ENCODE measurements at places on chromosomes 5 and 9. TPM values are rescaled to one million over a fixed set of nuclear protein-coding genes. Genes with fewer than 3 reads are reported as not detected.

- no peak for DNase-seq
- H3K4me3 ChIP-seq = no peak overlapping the region
- H3K36me3 ChIP-seq = no peaks in the 10 kb centered on the region
- no peak overlapping the region for H3K27ac ChIP-seq
- H3K4me1 ChIP-seq = no peaks in the 10 kb centered on the region
These were observed 78.7 kb downstream of the GAS1 start for GRCh38 chr9:86868616-86869015.

DNA sequence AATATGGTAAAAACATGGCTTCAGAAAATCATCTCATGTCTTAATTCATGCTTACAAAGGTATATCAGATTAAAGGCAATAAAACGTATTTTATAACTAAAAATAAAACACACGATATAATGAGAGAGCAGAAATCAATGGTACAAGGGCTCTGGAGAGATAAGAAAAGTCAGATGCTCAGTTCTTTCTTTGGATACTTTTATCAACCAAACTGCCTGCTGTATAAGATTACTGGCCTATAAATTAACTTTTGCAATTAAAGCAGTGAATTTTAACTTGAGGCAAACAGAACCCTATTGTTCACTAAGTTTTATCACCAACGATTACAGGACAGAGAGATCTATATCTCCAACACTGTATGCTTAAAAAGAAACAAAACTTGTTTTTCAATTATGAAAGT is 42.1 kb upstream of the HNRNPA0 start:
- DNase-seq = no peak
- no peaks in the 10 kb centered on the region for H3K36me3 ChIP-seq
- H3K4me3 ChIP-seq = no peak overlapping the region

DNA sequence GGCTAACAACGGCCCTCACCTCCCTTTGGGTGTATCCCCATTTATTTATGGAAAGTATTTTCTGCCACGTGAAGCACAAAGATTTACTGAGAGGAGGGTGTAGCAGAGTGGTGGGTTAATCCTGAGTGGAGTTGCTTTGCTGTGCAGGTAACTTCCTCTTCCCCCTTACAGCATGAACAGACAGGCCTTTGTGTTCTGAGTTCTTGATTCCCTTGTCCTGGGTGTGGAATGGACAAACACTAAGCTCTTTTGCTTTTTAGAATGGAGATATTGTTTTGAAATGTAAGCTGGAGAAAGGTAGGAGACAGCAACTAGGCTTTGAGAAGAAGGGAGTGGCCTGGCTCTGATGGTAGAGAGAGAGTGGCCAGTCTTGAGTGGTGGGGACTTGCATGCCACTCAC is 17.1 kb upstream of the GLRX start:
- peaks cover 80% of the 10 kb centered on the region for H3K4me1 ChIP-seq
- H3K36me3 ChIP-seq = no peaks in the 10 kb centered on the region
- DNase-seq = no peak
- H3K27me3 ChIP-seq = no peaks in the 10 kb centered on the region
- H3K27ac ChIP-seq = peak overlapping the region; percentile 85
- no peak overlapping the region for H3K4me3 ChIP-seq

- no peak for DNase-seq
- H3K27ac ChIP-seq = no peak overlapping the region
- no peak overlapping the region for H3K4me3 ChIP-seq
- H3K36me3 ChIP-seq = no peaks in the 10 kb centered on the region
- H3K27me3 ChIP-seq = no peaks in the 10 kb centered on the region
These were observed 210.2 kb upstream of the TRPM3 start for GRCh38 chr9:71331603-71332002.

DNA sequence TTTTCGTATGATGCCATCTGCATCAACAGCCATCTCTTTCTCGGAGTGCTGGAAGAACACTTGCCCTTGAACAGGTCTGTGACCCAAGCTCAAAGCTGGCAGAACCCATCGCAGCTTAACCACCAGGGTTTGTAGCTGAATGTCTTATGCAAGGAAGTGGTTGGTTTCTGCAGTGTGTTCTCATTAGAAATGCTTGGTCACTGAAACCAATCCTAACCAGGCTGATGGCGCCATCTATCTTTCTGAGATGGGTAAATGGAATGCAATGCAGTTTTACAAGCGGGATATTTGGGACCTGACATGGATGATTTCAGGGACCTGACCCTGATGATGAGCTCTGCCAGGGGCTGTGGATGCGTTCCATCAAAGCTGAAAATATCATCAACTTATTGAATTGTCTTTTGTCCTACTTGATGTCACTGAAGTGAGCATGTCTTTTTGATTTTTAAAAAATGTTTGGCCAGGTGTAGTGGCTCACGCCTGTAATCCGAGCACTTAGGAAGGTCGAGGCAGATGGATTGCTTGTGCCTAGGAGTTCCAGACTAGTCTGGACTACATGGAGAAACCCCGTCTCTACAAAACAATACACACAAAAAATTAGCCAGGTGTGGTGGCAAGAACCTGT is 28.7 kb downstream of the DMRT3 start:
- no peaks in the 10 kb centered on the region for H3K36me3 ChIP-seq
- no peak overlapping the region for H3K27ac ChIP-seq
- H3K4me1 ChIP-seq = no peaks in the 10 kb centered on the region
- no peak for DNase-seq

- H3K4me3 ChIP-seq = no peak overlapping the region
- no peak for DNase-seq
- H3K36me3 ChIP-seq = no peaks in the 10 kb centered on the region
These were observed 75.4 kb upstream of the MAP3K1 start for GRCh38 chr5:56739990-56740389.

GRCh38 chr9:107759009-107759822 is 269.6 kb upstream of the KLF4 start:
- no peak for DNase-seq
- peaks cover 27% of the 10 kb centered on the region for H3K4me1 ChIP-seq
- H3K36me3 ChIP-seq = no peaks in the 10 kb centered on the region
- H3K27me3 ChIP-seq = no peaks in the 10 kb centered on the region

GRCh38 chr5:131514316-131515283 is 120.4 kb downstream of the RAPGEF6 start:
- no peak for DNase-seq
- no peaks in the 10 kb centered on the region for H3K27me3 ChIP-seq
- peak overlapping the region; percentile 60 for H3K27ac ChIP-seq
- H3K36me3 ChIP-seq = peaks cover 14% of the 10 kb centered on the region
- no peaks in the 10 kb centered on the region for H3K4me1 ChIP-seq

- no peak overlapping the region for H3K4me3 ChIP-seq
- H3K27ac ChIP-seq = no peak overlapping the region
- H3K27me3 ChIP-seq = no peaks in the 10 kb centered on the region
- no peaks in the 10 kb centered on the region for H3K36me3 ChIP-seq
- no peaks in the 10 kb centered on the region for H3K4me1 ChIP-seq
These were observed 270.7 kb upstream of the PAPPA start for GRCh38 chr9:115882911-115883310.

- no peak overlapping the region for H3K4me3 ChIP-seq
- no peaks in the 10 kb centered on the region for H3K4me1 ChIP-seq
These were observed 62.1 kb downstream of the ZSWIM6 start for GRCh38 chr5:61394078-61394704.

DNA sequence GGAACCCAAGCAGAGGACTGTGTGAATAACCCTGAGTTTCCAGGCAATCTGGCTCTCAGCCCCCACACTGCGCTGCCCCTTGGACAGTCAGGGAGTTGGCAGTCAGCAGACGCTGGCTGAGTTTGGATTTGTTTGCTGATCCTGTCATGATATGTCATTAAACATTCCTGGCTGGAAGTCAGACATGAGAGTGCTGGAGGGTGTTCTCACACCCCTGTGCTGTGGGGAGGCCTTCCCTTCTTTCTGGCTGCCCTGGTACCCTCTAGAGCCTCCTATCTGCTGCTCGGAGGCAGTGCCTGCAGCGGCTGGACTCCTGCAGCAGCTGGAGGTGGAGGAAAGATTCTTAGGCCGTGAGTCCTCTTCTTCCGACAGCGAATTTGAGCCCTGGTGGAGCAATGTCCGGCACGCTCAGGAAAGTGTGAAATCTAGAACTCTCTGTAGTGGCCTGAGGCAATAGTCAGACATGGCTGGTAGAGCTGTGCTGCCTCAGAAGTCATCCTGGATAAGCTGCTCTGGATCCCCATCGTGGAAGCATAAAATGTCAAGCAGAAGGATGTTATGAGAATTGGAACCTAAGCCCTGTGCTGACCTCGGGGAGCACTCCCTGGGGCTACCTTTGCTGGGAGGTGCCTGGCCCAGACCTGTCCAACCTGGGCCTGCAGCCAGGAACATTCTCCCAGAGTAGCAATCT is 72.0 kb downstream of the PDE8B start:
- H3K4me3 ChIP-seq = no peak overlapping the region
- H3K27me3 ChIP-seq = no peaks in the 10 kb centered on the region
- H3K27ac ChIP-seq = no peak overlapping the region
- no peaks in the 10 kb centered on the region for H3K36me3 ChIP-seq
- H3K4me1 ChIP-seq = no peaks in the 10 kb centered on the region

DNA sequence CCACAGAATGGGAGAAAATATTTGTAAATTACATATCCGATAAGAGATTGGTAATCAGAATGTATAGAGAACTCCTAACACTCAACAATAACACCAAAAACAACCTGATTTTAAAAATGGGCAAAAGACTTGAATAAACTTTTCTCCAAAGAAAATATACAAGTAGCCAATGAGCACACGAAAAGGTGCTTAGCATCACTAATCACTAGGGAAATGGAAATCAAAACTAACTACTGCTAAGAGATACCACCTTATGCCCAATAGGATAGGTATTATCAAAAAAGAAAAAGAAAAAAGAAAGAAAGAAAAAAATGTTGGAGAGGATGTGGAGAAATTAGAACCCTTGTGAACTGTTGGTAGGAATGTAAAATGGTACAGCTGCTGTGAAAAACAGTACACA is 212.1 kb downstream of the TLR4 start:
- no peak overlapping the region for H3K27ac ChIP-seq
- no peak for DNase-seq
- no peaks in the 10 kb centered on the region for H3K36me3 ChIP-seq
- no peaks in the 10 kb centered on the region for H3K4me1 ChIP-seq
- H3K27me3 ChIP-seq = no peaks in the 10 kb centered on the region
- H3K4me3 ChIP-seq = no peak overlapping the region

- no peaks in the 10 kb centered on the region for H3K4me1 ChIP-seq
- no peak overlapping the region for H3K27ac ChIP-seq
- DNase-seq = no peak
These were observed 145.3 kb downstream of the HINT1 start for GRCh38 chr5:131019601-131020315.

- no peak overlapping the region for H3K4me3 ChIP-seq
- H3K27ac ChIP-seq = peak overlapping the region; percentile 83
- DNase-seq = peak; percentile 93
- peaks cover 92% of the 10 kb centered on the region for H3K4me1 ChIP-seq
- H3K36me3 ChIP-seq = peaks cover 31% of the 10 kb centered on the region
These were observed 21.6 kb downstream of the LPCAT1 start for GRCh38 chr5:1502046-1502736.

DNA sequence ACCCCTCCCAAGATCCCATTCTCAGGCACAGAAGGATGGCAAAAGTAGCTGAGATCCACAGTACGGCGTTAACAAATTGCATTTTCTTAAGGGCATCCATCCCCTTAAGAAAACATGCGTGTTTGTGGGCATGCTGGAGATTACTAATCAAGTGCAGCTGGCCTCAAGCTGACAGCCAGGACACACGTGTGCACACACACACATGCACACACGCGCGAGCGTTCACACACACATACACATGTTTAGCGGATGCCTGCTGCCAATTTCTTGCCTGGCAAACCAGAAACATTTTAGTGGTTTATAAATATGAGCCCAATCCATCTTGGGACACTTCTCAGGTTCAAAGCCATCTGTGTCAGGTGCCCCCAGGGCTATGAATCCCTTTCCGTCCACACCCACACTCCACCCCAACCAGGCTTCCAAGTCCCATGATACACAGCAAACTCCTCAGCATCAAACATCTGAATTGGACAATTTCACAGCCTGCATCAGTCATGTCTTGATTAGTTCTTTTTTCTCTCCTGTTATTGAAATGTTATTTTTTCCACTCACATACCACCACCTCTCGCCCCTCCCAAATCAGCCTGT is 23.5 kb upstream of the SMIM23 start:
- peaks cover 12% of the 10 kb centered on the region for H3K27me3 ChIP-seq
- no peak overlapping the region for H3K27ac ChIP-seq
- no peaks in the 10 kb centered on the region for H3K36me3 ChIP-seq
- no peak overlapping the region for H3K4me3 ChIP-seq
- H3K4me1 ChIP-seq = no peaks in the 10 kb centered on the region

DNA sequence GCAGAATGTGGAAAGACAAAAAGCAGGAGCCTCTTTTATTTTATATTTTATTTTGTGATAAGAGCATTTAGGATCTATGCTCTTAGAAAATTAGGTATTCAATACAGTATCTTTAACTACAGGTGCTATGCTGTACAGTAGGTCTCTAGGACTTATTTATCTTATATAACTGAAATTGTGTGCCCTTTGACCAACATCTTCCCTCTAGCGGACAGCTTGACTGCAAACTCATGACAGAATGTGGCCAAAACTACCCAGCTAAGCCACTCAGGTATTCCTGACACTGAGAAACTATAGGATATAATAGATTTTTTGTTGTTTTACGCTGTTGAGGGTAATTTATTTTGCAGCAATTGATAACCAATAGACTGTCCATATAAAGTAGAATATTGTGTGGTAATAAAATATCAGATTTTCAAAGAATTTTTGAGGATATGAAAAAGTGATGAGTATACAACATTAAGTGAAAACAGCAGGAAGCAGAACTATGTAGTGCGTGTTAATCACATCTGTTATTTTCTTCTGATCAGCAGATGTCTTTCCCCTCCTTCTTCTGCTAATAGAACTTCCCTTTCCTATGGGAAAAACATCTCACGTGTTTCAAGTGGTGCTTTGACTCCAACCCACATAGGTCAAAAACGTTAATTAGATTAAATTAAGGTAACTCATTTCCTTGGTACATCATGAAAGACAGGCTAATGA is 69.9 kb upstream of the SELENOP start:
- H3K27ac ChIP-seq = peak overlapping the region; percentile 11
- no peak for DNase-seq
- H3K36me3 ChIP-seq = no peaks in the 10 kb centered on the region
- no peaks in the 10 kb centered on the region for H3K4me1 ChIP-seq

DNA sequence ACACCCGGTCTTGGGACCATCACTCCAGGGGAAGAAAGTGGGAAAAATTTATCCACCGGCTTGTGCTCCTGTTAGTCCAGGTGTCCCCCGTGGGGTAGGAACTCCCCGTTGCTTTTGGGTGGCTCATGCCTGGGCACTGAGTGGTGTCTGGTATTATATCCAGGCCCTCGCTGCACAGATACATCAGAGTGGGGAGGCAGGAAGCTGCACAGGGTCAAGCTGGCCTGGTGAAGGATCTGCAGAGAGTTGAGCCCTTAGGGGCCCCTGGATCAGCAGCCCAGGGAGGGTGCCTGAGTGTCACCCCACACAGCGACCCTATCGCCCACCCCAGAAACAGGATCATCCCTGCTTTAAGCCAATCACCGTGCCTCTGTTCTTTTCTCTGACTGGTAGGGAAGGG is 24.4 kb upstream of the COL5A1 start:
- no peaks in the 10 kb centered on the region for H3K4me1 ChIP-seq
- no peak overlapping the region for H3K4me3 ChIP-seq
- H3K27ac ChIP-seq = no peak overlapping the region
- DNase-seq = no peak

ARPC5L gene
- total RNA-seq = 51.5 TPM

LEAP2 gene
- 1.2 TPM for total RNA-seq

CD274 gene
- 9.4 TPM for total RNA-seq

PROB1 gene
- total RNA-seq = 1.7 TPM

Data from left lung (tissue), 14 donors.